ENCODE measurements at places on chromosomes 11 and 22.

- DNase-seq, result no peak
Measured at GRCh38 chr11:96145163-96145585, 197.8 kb downstream of the MAML2 start.

GRCh38 chr11:17159441-17159840 is 48.3 kb downstream of the PIK3C2A start:
- no peak for DNase-seq

DNA sequence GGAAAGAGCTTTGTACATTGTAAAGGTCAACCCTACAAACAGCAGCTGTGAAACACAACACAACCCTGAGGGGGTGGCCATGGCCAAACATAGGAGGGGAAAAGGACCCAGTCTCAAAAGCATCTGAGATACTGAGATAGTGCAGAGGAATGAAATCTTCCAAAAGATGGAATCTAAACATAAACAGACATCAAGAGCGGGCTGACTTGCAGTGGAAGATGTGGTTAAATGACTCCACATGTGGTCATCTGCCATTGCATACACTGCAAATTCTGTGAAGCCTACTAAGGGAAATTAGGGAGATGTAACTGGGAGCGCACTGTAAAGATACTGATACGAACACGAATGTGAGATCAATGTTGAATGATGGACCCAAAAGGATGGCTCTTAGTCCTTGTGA is 22.0 kb downstream of the BDNF start:
- DNase-seq, result no peak

- DNase-seq, result no peak
Measured at GRCh38 chr11:41920374-41920773, 460.9 kb upstream of the LRRC4C start.

- DNase-seq, result no peak
Measured at GRCh38 chr11:114785820-114786219, 107.5 kb downstream of the NXPE2 start.

DNA sequence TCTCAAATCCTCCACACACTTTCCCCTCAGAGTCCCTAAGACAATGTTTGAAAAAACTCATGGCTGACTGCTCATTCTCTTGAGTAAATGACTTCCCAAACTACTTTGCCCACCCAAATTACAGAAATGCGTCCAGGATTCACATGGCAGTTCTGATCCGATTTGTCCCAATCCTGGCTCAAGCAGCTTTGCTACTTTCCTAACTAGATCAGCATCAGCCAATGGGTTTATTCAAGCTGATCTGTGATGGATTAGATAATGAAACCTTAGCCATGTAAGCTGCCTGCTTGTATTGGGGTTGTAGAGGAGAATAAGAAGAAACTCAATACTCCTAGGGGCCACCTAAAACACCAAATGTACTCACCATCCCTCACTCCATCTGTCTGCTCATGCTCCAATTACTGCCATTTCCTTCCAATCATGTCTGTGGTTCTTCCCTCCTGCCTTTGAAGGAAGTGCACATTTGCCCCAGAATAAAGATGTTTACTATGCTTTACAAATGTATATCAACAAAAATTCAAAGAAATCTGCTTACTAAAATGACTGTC is 6.9 kb downstream of the RBFOX2 start:
- no peak for DNase-seq

DNA sequence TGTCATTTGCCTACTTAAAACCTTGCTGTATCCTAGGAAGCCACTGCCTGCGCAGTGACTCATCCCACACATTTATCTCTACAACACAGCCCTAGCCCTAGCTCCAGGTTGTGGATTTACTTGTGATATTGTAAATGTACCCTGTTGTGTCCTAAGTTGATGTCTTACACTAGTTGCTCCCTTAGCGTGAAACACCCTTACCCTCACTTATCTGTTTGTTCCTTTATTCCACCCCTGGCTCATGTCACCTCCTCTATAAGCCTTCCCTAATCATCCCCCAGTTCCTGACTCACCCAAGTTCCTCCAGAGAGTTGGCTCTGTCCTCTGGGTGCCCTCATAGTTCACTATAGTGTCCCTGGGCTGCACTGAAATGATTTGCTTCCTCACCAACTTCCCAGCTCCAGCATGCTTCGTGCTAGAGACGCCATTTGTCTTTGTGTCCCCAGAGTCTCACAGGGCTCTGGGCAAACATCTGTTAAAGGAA is 431.8 kb upstream of the FAT3 start:
- no peak for DNase-seq
